ENCODE measurements at places on chromosomes 3 and 15.

DNA sequence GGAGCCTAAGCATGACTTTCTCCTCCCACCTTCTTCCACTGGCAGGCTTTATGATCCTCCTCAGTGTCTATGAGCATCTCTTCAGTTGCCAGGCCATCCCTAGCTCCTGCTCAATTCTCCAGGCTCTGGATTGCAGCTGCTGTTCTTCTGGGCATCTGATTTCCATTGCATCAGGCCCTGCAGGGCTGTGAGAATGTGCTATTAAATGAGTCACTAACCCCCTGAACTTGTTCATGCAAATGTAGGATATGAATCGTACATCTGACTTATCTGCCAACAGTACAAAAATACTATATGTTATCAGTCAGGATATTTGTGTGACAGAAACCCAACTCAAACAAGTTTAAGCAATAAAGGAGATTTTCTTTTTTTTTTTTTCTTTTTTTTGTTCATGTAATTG is 11.9 kb downstream of the GPR176 start:
- peak; percentile 44 for DNase-seq

DNA sequence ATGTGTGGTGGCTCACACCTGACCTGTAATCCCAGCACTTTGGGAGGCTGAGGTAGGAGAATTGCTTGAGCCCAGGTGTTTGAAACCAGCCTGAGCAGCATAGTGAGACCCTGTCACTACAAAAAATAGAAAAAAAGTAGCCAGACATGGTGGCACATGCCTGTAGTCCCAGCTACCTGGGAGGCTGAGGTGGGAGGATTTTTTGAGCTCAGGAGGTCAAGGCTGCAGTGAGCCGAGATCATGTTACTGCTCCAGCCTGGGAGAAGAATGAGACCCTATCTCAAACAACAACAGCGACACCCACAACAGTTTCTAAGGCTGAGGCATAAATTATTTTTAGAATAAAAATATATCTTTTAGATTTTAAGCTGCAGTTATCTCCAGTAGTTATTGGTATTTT is 6.3 kb downstream of the APPL1 start:
- no peak for DNase-seq

- DNase-seq = no peak
Measured at GRCh38 chr3:126613479-126614188, 41.3 kb downstream of the TXNRD3 start.

DNA sequence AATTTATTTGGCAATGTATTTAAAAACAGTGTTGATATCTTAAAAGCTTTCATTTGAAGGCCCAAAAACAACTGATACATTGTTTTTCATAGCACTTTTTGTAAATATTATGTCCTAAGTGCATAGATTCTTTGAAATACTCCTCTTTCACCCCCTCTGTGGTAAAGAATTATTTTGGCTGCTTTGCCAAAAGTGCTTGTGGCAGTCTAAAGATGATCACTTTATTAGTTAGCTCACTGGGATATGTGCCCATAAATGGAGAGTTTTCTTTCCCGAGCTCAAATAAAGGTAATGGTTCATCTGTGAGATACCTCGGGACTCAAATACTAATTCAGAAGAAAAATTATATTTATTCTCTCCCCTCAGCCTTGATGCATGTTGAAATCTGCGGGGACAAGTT is 16.7 kb downstream of the AKAP13 start:
- no peak for DNase-seq

GRCh38 chr3:30708472-30708871 is 102.1 kb downstream of the TGFBR2 start:
- peak; percentile 67 for DNase-seq

DNA sequence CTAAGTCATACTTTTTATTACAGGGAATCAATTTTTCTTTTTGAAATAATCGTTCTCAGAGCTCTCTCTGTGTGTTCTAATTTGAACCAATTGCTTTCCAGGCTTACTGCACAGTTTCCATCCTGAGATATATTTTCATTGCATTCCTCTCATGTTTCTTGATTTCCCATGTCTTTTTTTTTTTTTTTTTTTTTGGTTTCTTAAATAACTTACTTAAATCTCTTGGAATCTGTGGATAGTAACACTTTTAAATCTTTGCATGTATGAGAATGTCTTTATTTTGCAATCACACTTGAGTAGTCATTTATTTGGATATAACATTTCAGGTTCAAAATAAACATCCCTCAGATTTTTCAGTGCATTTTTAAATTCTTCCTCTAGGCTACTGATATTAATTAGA is 14.5 kb upstream of the ABTB1 start:
- no peak for DNase-seq

- DNase-seq = peak; percentile 4
Measured at GRCh38 chr15:79218588-79219200, 63.8 kb upstream of the ANKRD34C start.

GRCh38 chr15:62125773-62126172 is 39.3 kb downstream of the C2CD4B start:
- peak; percentile 69 for DNase-seq

- DNase-seq = no peak
Measured at GRCh38 chr15:77637851-77638692, 5.4 kb upstream of the LINGO1 start.

DNA sequence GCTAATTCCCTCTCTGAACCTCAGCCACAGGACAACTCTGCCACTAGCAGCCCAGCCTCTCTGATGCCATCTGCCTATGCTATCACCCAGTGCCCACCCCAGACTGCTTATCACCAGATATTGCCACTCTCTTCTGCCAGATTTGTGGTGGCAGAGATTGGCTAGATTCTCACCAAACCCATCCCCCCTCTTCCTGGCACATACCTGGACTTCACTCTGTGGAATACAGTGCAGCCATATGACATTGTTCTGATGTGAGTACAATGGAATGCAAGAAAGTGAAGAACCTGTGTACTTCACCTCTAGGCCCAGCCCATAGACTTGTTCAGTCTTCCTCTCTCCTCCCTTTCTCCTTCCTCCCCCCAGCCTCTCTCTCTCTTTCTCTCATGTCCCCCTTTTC is 46.9 kb upstream of the NTRK3 start:
- DNase-seq = no peak

DNA sequence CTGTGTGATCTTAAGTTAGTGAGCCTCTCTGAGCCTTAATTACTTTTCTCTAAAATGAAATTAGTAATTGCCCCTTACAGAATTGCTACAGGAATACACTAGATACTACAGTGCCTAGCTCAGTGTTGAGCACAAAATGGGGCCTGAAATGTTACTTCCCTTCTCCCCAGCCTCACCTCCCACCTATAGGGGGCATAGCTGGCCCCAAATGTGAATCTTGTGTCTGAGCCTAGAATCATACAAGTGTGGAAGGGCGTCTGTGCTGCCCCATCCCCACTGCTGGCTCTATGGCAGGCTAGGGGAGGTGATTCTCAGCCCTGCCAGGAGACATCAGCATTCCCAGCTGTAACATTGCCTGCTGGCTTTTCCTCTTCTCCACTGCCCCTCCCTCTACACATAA is 42.7 kb downstream of the IFT122 start:
- no peak for DNase-seq
